HS-27A (cell line): ENCODE measurements at places on chromosomes 4 and X.
A peak's percentile ranks its signal among the peaks of the same experiment; 100 is the strongest.

DNA sequence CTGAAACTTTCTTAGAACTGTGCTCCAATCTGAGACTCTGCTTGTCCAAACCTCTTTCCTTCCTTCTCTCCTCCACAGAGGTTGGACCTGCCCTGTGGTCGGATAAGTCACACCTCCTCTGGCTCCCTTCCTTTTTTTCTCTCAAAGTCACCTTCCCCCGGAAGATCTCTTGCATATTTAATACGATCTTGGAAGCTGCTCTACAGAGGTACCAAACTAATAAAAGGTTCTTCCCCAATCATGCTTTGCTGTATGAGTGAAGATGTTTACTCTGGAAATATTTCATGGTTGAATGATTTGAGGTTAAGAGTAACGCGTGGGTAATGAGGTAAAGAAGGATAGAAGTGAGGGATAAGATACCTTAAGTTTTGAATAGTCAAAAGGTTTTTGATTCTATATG lies 166.0 kb downstream of the ATG4A start:
- DNase-seq, result no peak

DNA sequence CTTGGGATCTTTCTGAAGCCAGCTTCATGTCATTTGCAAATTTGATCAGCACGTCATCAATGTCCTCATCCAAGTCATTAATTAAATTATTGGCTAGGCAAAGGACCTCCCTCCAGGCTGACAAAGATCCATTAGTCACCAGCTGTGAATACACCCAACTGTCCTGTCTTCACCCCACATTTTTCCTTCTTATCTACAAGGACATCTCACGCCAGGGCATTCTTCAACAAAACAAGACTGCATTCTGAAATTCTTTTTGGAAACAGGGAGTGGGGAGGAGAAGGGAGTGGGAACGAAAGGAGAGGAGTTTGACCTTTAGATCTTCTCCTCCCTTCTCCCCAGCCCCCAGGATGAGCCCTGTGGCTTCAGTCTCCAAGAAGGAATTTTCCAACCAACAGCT lies 32.7 kb downstream of the NLGN3 start:
- no peak for DNase-seq

GRCh38 chrX:107654566-107654871 lies 26.2 kb downstream of the PRPS1 start:
- DNase-seq, result no peak

DNA sequence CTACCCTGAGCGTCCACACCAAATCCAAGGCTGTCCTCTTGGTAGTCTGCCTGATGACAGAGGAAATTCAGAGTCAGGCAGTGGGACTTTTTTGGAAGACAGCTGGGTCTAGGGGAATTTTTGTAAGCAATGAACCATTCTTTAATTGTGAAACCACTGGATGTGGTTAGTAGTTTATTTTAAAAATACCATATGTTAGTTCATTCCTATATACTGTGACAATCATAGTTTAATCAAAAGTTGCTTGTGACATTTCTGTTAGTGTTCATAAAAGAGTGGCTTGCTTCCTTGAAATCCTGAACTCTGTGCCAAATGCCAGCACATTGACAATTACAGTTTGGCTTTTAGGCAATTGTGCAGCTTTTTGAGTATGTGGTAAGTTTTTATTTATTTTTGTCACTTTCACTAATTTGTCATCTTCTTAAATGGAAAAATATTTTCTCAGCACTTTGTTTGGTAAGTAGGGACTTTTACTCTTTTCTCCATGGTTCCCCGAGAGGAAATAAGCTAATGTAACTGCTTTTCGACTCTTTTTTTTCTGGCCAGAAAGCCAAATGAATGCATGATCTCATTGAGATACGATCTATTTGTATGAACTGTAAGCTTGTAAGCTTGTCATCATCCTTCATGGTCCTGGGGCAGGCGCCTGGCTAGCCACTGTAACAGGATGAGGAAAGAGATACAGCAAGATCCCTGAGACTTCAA lies 72.6 kb upstream of the SLC4A4 start:
- DNase-seq, result no peak

- no peak for DNase-seq
Observed at GRCh38 chrX:72382202-72382595, 76.5 kb upstream of the CITED1 start.

- DNase-seq, result no peak
Observed at GRCh38 chr4:98448908-98449307, 187.7 kb downstream of the RAP1GDS1 start.

- no peak for DNase-seq
Observed at GRCh38 chr4:86657910-86658309, 63.8 kb downstream of the PTPN13 start.

DNA sequence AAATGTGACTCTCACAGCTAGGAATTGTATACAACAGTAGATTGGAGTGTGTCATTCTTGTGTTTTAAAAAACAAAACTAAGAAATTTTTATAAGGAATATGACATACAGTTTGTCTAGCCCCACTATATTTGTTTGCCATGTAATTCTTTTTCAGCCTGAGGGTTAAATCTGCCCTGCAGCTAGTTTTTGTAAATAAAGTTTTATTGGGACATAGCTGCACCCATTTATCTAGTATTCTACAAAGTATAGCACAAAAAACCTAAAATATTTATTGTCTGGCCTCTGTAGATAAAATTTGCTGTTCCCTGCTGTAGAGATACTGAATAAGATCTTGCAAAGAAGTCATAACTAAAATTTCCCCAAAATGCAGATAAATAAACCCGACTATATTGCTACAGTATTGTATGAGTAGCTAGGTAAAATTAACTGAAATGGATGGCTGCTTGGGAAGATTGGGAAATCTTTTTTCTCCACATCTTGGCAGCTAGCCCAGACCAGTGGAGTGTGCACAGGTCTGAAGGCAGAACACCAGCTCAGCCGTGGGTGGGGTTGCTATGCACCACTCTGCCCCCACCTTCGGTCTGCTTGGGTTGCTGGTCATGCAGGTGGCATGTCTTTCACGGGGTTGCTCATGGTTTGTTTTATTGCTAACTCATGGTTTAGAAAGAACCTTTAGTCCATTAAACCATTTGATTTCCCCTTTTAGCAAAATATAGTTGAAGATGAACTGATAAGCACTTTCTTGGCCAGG lies 127.9 kb downstream of the KLHL8 start:
- DNase-seq, result peak; percentile 55

DNA sequence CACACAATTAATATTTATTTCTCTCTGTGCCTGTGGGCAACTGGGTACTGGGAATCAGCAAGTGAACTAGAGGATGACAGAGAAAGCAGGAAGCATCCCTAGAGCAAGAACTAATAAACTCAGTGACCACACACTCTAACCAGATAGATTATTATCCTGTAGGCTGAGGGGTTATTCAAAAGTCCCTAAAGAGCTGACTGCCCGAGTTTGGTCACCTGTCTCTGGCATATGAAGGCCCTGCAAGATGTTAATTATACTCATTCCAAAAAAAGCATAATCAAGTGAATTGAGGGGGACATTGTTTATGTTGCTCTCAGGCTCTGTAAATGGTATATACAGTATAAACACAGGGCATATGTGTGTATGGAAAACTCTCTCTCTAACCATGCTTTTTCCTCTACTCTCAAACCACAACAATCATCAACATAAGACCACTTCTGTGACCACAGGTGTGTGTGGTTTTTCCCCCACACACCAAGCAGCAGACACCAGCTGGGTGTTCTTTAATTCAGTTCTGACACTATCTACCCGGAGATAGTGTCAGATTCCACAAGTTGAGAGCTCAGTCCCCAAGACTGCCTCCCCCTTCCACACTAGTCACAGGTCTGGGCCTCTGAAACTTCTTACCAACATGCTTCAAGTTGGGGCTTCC lies 6.2 kb upstream of the HPSE start:
- DNase-seq, result no peak

GRCh38 chrX:70960730-70961129 lies 29.8 kb upstream of the SLC7A3 start:
- no peak for DNase-seq

DNA sequence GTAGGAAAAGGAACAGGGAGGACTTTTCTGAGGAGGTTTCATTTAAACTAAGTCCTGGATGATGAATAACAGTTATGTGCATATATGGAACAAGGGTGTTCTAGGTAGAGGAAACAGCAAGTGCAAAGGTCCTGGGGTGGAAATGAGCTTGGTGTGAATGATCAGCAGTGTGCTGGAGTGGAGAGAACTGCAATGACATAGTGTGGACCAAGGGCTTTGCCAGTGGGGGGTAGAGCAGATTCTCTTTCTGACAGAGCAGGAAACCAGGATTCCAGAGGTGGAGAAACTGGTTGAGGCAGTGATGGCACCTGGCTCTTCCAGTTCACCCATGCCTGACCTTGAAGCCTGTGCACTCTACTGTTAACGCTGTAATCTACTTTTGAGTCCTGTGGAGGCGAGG lies 1.7 kb downstream of the PPP1R3F start:
- DNase-seq, result no peak

DNA sequence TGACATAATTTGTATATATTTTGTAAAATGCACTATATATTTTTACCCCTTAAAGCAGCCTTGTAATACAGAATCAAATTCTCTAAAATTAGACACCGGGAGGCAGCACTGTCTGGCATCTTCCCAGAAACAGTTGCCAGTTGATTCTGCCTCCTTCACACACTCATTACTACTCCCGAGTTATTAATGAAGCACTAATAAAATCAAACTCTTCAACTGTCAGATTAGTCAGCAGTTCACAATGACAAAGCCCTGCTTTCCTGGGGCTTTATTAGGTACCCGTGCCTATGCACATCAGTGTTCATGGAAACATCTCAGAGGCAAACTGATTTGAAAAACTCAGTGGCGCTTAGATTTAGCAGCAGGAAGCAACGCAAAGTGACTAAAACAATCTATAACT lies 103.5 kb upstream of the VEGFC start:
- no peak for DNase-seq

DNA sequence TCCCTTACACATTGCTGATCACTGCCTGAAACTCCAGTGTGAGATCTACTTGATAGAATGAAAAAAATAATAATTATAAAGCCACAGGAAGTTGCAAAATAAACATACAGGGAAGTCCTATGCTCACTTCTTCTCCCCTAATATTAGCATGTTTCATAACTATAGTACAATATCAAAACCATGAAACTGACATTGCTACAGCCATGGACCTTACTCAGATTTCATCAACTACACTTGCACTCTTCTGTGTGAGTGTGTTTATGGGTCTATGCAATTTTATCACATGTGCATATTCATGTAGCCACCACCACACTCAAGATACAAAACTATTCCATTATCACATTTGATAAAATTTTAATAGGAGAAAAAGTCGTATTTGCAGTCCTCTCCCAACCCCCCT lies 57.3 kb downstream of the SPINK2 start:
- no peak for DNase-seq

DNA sequence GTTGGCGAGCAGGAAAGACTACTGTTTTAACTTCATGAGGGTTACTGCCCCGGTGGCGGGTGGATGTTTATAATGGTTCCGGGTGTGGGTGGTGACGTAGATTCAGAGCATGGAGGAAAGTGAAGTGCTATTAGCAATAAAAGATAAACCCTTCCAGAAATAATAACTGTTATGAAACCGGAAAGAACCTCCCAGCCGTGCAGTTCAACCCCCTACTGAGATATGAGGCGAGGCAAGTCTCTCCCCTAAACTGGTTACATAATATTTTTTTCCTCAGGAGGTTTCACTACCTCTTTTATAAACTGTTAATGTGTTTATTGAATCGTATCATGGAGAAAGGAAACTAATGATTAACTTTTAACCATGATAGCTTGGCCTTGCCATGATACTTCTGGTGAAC lies 33.9 kb upstream of the STIM2 start:
- DNase-seq, result no peak

GRCh38 chr4:38782452-38783108 lies at the start of gene TLR10:
Gene TLR10, minus strand, starts transcription at chr4:38782990. Its CDS starts 7,400 bp downstream, at chr4:38775590.
- no peak for DNase-seq

GRCh38 chrX:105098812-105099211 lies 121.7 kb downstream of the TEX13A start:
- no peak for DNase-seq

DNA sequence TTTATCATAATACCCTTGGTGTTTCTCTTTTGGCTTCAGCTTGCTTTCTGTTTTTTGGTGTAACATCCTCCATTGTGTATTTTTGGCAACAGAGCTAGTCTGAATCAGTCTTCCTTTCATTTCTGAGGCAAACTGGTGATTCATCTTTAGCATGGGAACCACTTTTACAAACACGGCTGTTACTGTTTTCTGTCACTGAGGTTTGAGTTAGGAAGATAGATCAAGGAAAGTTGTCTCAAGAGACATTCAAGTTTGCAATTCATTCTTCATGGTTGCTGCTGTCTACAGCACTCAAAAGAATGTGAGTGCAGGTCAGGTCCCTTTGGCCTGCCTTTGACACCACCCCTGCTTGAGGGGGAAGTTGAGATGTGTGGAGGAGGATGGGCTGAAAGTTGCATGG lies 36.3 kb downstream of the IL21 start:
- DNase-seq, result no peak

DNA sequence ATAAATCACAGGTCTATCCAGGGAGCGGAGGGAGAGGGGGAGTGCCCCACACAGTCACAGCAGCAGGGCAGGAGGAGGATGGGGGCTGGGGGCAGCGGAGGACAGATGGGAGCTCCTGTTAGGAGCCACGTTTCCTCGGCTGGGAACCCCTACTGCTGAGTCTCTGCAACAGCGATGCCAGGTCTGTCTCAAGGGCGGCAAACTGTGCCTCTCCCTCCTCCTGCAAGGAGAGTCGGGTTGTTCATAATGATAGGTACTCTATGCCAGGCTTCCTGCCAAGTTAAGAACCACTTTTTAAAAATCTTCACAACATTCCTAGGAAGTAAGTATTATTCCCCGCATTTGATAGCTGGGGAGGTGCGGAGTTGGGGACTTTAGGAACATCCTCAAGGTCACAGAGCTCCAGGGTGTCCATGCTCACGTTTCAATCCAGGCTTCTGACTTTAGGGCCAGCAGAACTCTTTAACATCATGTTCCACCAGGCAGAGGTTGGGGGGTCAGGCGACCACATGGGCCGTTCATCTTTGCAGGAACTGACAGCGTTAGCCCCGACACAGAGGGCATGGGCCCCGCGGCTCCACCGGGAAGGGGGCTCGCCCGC lies 98.3 kb upstream of the MAML3 start:
- DNase-seq, result no peak

DNA sequence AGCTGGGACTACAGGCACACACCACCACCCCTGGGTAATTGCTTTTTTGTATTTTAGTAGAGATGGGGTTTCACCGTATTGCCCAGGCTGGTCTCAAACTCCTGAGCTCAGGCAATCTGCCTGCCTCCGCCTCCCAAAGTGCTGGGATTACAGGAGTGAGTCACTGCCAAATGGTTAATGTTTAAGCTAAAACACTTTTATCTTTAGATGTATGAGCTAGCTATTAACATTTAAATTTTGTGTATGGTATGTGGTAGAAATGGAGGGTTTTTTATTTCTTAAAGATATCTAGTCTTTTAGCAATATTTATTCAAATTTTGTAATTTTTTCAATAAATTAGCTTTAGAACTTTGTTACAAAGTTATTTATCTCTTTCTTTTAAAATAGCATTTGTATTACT lies 1659.8 kb upstream of the ADGRL3 start:
- no peak for DNase-seq

- DNase-seq, result no peak
Observed at GRCh38 chrX:1725472-1725871, 110.6 kb downstream of the ASMT start.

- DNase-seq, result no peak
Observed at GRCh38 chrX:85303544-85303943, 59.8 kb downstream of the ZNF711 start.

- DNase-seq, result peak; percentile 30
Observed at GRCh38 chrX:118603981-118604380, 108.4 kb downstream of the DOCK11 start.

GRCh38 chr4:10747186-10747585 lies 62.6 kb upstream of the CLNK start:
- no peak for DNase-seq
